ENCODE measurements at places on chromosomes 5 and 9.

- no peak for DNase-seq
Measured at GRCh38 chr9:88544245-88544644, 9.3 kb downstream of the NXNL2 start.

GRCh38 chr9:118929287-118929686 lies 439.9 kb downstream of the BRINP1 start:
- DNase-seq = no peak

- DNase-seq = no peak
Measured at GRCh38 chr9:27003426-27004077, 1.9 kb downstream of the LRRC19 start.

DNA sequence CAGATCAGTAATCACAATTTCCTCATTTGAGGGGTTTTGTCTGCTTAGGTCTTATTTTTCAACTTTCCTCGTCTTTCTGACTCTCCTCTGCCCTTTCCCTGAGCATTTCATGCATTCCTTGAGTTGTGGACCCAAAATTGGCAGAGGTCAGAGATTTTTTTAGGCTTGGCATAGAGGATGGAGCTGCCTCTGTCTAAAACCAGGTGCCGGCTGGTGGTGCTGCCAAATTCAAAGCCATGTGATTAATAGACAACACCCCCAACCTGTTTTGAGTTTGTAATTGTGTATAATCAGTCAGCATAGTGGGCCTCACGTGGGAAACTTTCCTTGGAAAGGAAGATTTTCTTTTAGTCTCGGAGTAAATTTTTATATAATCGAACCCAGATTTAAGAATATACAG lies 39.6 kb downstream of the TJP2 start:
- DNase-seq = no peak

DNA sequence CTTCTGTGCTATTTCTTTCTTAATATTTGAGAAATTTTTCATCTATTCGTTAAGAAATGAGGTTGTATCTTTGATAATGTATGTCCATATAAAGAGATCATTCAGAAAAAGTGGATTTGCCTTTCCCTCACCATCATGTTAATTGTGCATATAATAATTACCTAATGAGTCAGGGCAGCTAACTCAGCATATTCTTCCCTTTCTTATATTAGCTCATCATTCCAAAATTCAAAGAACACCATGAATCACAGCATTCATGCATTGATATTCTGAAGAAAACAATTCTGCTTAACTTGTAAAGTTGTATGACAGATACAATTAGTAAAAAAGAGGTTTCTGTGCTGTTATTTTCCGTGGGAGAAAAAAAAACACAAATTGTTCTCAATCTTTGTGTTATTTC lies 630.6 kb downstream of the TLE1 start:
- no peak for DNase-seq

GRCh38 chr5:155211764-155212163 lies 198.2 kb downstream of the KIF4B start:
- no peak for DNase-seq

DNA sequence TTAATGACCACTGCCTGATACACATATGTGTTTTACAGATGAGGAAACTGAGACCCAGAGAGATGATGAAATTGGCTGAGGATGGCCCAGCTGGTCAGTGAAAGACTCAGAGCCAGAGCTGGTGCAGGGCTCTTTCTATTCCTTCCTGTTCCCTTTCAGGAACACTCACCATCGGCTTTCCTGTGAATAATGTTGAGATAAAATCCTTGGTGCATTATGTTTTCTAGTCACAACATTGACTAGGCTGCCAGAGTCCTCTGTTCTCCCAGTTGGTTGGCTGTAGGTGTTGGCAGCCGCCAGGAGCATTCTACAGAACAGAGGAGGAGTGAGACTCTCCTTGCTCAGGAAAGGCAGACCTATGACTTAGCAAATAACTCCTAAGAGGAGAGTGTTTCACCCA lies 14.8 kb downstream of the TGFBI start:
- DNase-seq = no peak

DNA sequence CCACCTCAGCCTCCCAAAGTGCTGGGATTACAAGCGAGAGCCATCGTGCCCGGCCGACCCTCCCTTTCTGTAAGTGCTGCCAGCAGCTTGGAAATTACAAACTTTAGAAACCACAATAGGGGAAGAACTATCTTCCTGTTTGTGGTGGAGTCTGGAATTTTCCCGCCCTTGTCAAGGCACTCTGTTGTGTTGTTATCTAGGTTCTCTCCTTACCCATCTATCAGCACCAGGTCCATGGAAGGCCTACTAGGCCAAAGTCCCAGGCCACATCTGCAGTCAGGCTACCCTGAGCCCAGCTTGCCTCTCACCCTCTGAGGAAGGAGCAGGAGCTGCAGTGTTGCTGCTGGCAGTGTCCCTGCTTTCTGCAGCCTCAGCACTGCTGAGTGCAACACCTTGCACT lies 214.9 kb downstream of the MCTP1 start:
- DNase-seq = no peak

GRCh38 chr9:17148324-17148723 lies 13.5 kb downstream of the CNTLN start:
- DNase-seq = no peak

DNA sequence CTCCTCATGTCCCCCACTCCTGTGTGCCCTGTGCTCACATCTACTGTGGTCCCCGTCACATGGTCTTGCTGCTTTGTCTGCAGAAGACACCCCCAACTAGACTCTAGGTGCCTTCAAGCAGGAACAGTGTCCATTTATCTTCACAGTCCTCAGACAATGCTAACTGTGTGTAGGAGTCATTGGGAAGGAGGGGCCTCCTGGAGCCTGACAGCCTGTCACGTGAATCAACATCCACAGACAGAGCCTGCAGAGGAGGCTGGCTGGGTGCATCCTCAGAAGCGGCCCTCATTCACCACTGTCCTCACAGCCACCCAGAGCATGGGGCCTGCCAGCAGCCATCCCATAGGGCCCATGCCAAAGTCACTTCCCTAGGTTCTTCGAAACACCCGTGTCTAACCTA lies 98.7 kb downstream of the MED10 start:
- no peak for DNase-seq

GRCh38 chr9:35482071-35482470 lies 7.8 kb upstream of the RUSC2 start:
- no peak for DNase-seq

GRCh38 chr5:55706230-55706629 lies 5.9 kb downstream of the SLC38A9 start:
- DNase-seq = no peak

GRCh38 chr5:179889885-179890284 lies 17.8 kb downstream of the TBC1D9B start:
- DNase-seq = no peak
